ENCODE measurements at places on chromosomes 4 and X.

GRCh38 chrX:7047951-7048350, 99.6 kb upstream of the STS start:
- DNase-seq: no peak

GRCh38 chrX:111671668-111672067, 9.3 kb upstream of the ALG13 start:
- no peak for DNase-seq

DNA sequence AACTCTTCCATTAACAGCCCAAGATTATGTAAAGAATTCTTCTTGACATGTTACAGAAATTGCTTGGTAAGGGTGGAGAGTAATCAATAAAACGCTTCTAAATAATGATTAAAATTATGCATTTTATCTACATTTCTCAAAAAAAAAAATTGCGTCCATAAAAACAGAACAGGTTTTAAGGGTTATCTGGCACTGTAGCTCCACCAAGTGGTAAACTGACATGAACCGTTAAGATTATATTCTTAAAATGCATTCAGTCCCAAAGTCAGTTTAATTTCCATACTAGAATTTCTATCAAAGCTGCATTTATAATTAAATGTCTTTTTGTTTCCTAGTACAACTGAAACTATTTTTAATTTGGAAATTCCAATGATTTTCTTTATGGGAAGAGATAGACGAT, 214.0 kb upstream of the UGT8 start:
- DNase-seq: no peak

- DNase-seq: no peak
Measured at GRCh38 chr4:48141048-48141447, 7.0 kb upstream of the TXK start.

GRCh38 chr4:94715726-94716125, 42.0 kb upstream of the BMPR1B start:
- DNase-seq: no peak

DNA sequence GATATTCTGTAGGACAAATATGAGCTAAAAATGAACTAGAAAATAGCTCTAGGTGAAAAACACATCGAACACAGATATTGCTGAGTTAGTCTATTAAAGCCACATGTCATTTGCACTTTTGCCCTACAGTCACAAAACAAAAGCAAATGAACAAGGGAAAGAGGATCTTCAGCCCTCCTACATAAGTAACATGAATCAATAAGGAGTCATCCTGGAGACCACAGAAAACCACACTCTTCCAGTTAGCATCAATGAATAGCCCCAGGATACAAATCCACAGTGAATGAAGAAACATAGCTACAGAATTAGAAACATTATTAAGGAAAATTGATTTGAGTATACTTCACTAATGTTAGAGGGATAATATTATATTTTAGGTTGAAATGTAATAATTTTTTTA, 311.4 kb downstream of the MAPK10 start:
- DNase-seq: no peak

GRCh38 chrX:27381419-27381818, 81.7 kb downstream of the PPP4R3C start:
- no peak for DNase-seq

- no peak for DNase-seq
Measured at GRCh38 chrX:46255046-46255445, 290.2 kb downstream of the ZNF674 start.

- DNase-seq: no peak
Measured at GRCh38 chr4:16745009-16745635, 153.3 kb downstream of the LDB2 start.

DNA sequence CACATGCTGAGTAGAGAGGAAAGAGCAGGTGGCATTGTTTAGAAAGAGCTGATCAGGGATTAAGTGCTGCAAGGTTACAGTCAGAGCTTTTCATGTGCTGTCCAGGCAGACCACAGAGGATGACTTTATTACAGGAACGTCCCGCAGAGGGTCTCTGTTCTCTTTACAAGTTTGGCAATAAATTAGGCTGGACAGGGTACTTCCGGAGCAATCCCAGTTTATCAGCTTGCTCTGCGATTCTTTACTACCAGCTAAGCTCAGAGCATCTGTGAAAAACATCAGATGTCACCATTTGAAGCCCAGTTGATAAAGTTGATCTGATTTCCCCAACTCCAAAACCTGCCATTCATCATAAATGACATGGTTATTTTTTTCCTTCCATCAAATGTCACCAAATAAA, 633.1 kb downstream of the NLGN4X start:
- DNase-seq: no peak

DNA sequence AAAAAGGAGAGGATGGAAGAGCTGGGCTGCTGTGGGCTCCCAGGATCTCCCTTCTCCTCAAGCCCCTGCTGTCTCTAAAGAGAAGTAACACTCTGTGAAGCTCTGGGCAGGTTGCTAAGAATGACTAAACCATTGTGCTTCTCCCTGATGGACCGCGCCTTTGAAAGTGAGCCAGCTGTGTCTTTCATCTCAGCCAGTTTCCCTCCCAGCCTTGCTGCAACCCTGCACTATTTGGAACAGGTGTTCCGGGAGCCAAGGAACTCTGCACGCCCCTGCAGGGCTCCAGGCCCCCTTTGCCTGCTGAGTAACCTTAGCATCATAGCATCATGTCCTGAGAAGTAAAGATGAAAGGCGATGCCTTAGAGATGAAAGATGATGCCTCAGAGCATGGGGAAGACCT, 39.7 kb downstream of the SMIM20 start:
- DNase-seq: no peak

- no peak for DNase-seq
Measured at GRCh38 chr4:81256059-81256970, 41.3 kb upstream of the PRKG2 start.

DNA sequence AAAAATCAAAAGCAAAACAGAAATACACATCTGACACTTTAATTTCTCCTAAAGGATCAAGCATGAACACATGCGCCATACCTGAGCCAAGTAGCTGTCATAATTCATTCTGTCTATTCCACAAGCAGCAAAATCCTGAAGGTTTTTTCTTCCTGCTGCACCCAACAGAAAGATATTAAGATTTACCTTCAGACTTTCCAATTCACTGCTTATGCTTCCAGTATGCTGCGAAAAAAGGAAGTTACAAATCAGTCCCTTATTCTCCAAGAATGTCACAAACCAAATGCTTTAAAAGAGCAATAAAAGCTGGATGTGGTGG, 29.2 kb upstream of the FGFBP2 start:
- DNase-seq: no peak

GRCh38 chr4:6449746-6450369, 22.6 kb downstream of the PPP2R2C start:
- DNase-seq: no peak

DNA sequence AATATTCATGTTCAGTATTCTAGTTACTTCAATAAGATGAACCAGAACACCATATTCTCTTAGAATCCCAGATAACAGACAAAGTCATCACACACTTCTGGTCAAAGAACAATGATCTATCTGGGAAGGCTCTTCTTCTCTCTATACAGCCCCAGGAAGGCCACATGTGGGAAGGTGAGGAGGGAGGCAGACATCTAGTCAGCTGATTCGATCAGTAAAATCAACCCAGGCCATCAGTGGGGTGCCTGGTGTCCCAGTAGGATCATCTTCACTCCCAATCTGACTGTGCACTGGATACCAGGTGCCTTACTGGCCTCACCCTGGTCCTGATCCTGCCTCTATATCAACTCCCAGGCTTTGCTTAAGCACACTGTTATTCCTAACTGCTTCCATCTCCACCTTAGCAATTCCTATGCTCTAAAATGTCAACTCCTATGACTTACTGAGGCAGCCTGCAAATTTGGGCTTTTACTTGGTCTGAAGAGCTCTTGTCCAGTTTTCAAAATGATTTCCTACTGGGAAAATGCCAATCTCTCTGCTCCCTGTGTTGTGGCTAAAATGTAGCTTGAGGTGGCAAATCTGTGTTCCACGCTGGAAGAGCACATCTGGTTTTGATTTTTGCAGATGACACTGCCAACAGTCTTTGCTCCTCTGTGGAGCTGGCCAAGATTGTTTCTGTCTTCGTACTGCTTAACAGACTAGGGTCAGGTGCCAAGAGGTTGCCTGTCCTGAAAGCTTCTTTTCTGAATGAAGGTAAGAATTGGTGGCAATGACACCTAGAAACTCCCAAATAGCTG, 128.7 kb downstream of the MGST2 start:
- no peak for DNase-seq

DNA sequence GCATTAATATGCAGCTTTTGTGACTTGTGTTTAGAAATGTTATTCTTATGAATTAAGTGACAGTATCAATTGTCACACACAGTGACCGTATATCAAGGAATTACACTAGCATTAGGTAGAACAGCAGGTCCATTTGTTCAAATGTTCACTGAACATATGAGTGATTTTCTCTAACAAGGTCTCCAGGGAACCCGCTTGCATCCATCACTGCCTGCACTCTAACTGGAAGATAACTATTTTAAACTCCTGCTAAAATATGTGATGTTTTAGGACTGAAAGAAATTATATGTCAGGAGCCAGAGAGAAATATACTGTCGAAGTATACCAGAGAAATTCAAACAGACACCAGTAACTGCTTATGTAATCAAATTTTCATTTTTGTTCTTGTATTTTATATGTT, 1395.7 kb downstream of the PCDH18 start:
- no peak for DNase-seq

Data from stimulated activated CD8-positive, alpha-beta memory T cell treated with anti-CD3 and anti-CD28 coated beads, Interleukin-4, amount 100 ng/mL, for 4 hours (primary cell).